ENCODE measurements at places on chromosomes 12 and 14.

DNA sequence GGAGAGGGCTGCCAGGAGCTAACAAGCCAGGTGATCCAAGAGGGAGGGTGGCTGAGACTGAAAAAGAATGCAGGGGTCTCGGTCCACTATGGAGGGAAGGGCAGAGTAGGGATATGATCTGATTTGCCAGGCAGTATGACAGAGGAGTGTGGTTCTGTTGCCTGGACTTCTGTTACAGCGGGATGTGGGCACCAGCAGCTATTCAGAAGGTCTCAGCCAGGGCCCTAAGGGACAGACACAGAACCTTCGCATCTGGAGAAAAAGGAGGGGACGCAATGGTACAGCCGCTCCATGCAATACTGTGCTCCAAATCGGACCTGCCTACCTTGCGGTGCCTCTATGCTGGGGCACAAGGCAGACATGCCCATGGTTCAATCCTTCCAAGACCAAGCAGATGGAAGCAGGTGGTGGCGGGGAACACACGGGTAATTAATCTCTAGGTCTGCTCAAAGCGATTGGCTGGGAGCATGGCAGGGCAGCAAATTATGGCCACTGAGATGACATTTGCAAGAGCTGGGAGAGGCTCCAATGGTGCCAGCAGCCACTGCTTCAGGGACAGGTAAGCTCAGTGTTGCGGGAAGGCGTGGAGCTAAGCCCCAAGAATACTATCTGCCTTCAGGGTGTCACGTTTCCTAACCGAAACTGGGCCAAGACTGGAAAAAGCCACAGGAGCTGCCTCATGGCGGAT lies 185.5 kb downstream of the FOXN3 start:
- DNase-seq: no peak

- DNase-seq: no peak
These were observed 180.6 kb upstream of the CAND1 start for GRCh38 chr12:67088401-67089118.

DNA sequence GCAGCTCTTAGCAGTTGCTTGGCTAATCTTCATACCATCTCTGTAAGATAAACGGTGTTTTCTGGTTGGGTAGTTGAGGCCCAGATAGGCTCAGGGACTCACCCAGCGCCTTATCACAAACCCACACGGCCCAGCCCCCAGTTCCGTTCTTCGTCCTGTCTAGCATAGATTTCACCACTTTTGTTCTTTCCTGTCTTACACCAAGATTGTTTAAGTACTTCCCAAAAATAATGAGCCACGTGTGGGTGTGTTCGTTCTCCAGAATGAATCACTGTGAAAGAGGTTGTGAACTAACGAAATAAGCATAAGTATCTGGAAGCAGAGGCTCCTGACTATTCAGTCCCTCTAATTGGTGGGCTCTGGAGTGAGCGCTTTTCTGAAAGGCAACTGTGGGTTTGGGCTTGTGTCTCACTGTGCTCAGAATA lies 21.4 kb downstream of the ACVR1B start:
- DNase-seq: no peak

GRCh38 chr12:89059056-89059455 lies 293.2 kb downstream of the DUSP6 start:
- DNase-seq: no peak

GRCh38 chr12:123050913-123051312 lies 70.4 kb downstream of the ARL6IP4 start:
- no peak for DNase-seq

- DNase-seq: no peak
These were observed 26.5 kb upstream of the BMP4 start for GRCh38 chr14:53983112-53983511.

GRCh38 chr12:51025338-51025835 lies 797 bp downstream of the SLC11A2 start:
- DNase-seq: no peak

DNA sequence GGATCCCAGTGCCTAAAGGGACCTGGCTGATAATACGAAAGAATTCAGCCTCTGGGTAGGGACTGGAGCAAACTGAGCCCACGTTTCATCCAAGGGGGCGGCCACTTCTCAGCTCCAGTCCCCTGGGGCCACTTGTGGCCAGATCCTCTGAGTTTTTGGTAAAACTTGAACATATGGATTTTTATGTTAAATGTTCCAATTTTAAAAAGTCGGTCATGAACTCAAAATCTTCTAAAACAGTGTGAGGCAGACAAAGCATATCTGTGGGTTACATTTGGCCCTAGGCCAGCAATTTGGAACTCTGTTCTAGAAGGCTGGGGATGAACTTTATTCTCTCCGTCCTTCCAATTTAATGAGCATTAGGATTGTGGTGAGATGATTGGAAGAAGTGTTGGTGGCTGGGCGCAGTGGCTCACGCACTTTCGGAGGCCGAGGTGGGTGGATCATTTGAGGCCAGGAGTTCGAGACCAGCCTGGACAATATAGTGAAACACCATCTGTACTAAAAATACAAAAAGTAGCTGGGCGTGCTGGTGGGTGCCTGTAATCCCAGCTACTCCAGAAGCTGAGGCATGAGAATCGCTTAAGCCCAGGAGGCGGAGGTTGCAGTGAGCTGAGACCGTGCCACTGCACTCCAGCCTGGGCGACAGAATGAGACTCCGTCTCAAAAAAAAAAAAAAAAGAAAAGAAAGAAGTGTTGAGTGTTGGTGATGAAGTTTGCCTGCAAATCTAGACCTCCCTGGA lies 3.0 kb upstream of the PPP1CC start:
- no peak for DNase-seq

DNA sequence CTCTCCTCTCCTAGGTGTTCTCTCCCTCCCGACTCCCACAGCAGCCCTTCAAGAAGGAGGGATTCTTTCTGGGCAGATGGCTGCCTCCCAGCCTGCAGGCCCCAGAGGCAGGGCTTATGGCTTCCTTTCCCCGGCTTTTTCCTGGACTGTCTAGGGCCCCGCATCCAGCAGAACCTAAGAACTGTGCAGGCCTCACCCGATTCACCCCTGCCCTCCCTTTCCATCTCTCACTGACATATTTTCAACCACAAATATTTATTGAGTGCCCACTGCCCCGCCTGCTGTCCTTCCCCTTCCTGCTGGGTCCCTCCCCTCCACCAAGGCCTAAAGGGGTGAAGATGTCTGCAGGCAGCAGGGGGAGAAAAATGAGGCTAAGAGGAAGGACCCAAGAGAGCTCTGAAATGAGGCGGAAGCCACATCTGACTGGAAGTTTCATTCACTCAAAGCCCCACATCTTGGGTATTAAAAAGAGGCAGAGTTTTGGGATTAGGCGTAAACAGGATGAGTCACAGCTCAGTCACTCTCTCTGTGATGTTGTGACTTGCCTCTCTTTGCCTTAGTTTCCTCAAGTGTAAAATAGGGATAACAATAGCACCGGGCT lies 2.9 kb downstream of the SCNN1A start:
- DNase-seq: peak; percentile 18

- no peak for DNase-seq
These were observed 1.5 kb downstream of the CMAS start for GRCh38 chr12:22047494-22047893.

DNA sequence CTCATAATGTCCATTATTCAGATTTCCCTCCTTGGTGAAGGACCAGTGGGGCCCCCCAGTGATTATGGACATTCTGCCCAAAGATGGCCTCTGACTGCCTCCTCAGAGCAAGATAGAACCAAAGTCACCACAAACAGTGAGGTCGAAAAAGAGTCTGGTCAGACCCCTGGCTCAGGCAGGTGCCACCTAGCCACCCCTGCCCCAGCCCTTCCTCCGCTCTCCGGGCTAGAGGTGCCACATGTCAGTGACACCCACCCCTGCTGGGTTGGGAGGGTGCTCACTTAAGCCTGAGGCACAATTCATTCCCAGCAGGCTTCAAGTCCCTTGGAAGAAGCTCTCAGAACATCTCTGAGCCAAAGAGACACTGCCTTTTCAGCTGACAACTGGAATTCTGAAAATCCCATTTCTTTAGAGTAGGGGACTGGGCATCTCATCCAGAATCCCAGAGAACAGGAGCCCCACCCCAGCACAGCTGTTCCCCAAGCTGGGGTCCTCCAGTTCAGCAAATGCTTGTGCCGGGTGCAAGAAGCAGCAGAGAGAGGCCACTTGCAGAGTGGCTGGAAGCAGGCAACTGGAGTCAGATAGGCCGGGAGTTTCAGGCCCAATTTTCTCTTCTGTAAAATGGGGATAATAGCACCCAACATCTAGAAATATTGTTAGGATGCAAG lies 50.3 kb downstream of the ISCA2 start:
- no peak for DNase-seq

- no peak for DNase-seq
These were observed 2.0 kb upstream of the HOXC10 start for GRCh38 chr12:53982648-53983567.

DNA sequence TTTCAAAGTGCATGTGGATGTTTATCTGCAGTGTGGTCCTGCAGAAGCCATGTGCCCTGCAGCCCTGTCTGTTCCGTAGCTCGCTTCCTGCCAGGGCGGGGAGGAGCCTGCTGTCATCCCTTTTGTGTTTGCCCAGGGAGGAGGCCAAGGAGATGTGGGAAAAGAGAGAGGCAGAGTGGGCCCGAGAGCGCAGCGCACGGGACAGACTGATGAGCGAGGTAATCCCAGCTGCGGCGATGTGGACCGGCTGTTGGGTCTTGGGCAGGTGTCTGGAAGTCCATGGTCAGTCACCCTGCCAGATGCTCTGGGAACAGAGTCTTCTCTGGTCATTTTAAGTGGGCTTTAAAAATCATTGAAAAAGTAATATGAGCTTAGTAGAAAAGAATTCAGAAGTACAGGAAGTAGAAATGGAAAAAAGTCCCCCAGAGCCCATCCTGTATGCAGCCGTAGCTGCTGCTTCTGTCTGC lies 12.8 kb downstream of the TCHP start:
- no peak for DNase-seq

DNA sequence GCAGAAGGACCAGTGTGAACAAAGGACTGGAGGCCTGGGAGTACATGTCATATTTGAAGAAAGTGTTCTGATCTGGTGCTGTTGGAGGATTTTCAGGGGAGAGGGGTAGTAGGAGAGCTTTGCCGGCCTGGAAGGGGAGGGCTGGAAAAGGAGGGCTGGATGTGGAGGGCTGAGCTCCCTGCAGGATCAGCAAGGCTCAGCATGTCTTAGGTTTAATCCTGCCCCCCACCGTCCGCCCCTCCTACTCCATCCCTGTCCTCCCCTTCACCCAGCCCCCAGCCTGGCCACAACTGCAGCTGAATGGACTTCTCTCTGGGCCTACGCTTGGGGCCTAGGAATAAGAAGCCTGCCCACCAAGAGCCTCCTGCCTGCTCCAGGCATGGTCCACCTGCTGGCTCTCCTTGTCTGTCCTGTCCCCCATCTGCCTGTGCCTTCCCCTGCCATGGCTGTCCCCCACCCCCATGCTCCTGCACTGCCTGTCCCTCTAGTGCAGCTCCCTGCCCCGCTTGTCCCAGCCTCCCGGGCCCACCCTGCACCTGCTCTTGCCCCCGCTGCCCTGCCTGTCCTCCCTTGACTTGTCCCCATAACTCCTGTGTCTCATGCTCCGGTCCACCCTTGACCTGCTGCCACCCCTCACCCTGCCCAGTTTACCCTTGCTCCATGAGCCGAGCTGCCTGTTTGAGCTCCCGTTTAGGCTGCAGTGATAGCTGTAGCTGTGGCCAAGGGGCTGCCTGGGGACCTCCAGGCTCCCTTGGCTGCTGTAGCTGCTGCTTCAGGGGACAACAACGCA lies 9.8 kb upstream of the RARG start:
- no peak for DNase-seq

DNA sequence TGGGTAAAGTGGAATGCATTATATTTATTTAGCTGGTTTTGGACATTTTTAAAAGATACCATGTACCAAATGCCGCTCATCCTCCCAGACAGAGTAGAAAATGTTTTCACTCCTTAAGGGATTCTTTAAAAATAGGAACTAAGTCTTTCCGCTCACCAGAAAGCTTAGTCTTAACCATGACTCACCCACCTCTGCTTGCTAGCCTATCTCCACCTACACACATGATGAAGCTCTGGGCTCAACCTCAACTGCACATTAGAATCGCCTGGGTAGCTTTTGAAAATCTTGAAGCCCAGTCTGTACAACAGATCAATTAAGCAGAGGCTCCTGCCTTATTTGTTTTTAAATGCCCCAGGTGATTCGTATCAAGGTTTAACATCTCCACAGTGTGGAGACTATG lies 260.5 kb downstream of the NEDD1 start:
- no peak for DNase-seq

GRCh38 chr14:89364316-89364715 lies 52.7 kb downstream of the FOXN3 start:
- DNase-seq: no peak

DNA sequence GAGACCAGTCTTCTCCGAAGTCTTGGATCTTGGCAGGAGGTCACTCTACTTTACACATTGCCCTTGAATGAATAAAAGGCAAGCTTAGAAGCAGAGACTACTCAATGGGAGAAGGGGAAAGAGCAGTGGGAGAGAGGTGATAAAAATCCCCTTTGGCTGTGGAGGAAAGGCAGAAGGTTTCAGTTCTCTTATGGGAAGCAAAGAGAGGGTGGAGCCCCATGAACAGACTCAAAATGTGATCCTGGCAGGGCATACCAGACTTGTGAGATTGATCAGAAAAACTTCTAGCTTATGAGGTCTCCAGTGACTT lies 49.6 kb upstream of the HECTD1 start:
- DNase-seq: no peak

- DNase-seq: no peak
These were observed 53.6 kb downstream of the SLC25A47 start for GRCh38 chr14:100376751-100377171.

DNA sequence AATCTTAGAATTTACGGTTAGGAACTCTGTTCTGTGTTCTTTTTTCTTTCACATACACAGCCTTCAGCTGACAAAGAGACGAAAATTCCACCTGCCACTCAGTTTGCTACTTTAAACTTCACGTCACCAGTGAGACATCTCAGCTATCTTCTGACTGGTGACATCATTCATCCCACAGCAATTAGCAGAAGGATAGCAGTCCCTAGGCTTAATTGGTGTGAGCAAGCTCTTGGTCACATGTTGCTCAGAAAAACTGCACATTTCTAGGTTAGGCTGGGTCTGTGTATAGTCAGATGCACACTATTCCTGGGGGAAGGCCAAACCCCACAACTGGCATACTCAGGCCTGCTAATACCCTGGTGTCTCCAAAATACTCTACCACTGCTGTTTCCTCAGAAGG lies 23.9 kb downstream of the SLC7A7 start:
- DNase-seq: no peak

GRCh38 chr12:118840399-118840798 lies 140.9 kb upstream of the SRRM4 start:
- no peak for DNase-seq

GRCh38 chr12:64682572-64683277 lies 72.4 kb downstream of the RASSF3 start:
- DNase-seq: no peak

DNA sequence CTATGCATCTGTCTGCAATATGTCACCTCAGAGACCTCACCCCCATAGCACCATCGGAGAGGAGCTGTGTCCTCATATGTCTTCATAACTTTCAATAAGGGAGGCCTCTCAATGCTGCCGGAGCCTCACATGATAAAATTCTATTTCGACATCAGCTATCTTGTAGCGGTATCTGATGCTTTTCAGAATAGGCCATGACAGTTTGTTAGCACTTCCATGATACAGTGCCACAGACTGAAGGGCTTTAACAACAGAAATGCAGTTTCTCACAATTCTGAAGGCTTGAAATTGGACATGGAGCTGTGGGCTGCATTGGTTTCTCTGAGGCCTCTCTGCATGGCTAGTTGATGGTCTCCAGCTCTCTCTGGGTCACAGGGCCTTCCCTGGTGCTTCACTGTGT lies 125.0 kb upstream of the PZP start:
- no peak for DNase-seq

GRCh38 chr12:100229036-100229635 lies 28.5 kb downstream of the ACTR6 start:
- DNase-seq: no peak

GRCh38 chr14:44745371-44745770 lies 216.4 kb downstream of the KLHL28 start:
- DNase-seq: no peak

GRCh38 chr12:26855337-26855736 lies 22.3 kb upstream of the ITPR2 start:
- DNase-seq: no peak

Data from omental fat pad (tissue), 4 donors.